Central memory CD8-positive, alpha-beta T cell (primary cell): ENCODE measurements at places on chromosomes 13 and 19.

DNA sequence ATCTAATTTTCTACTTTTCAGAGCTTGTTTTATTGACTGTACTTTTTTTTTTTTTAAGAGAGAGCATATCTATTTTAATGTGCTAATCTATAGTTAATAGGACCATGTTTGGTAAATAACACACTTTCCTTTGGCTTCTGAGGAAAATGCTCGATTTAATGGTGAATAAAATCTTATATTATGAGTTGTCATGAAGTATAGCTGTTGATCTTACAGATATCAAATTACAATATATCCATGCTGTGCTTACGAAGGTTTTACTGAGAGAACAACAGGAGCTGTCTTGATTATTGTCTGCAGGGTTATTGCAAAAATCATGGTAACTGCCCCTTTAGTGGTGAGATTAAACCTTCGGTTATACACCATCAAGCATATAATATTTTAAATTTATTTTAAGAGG is 29.6 kb downstream of the URI1 start:
- no peak for DNase-seq

GRCh38 chr13:25037057-25037813 is 58.7 kb upstream of the PABPC3 start:
- DNase-seq = no peak

GRCh38 chr19:23769691-23770468 is 11.2 kb upstream of the ZNF681 start:
- no peak for DNase-seq

DNA sequence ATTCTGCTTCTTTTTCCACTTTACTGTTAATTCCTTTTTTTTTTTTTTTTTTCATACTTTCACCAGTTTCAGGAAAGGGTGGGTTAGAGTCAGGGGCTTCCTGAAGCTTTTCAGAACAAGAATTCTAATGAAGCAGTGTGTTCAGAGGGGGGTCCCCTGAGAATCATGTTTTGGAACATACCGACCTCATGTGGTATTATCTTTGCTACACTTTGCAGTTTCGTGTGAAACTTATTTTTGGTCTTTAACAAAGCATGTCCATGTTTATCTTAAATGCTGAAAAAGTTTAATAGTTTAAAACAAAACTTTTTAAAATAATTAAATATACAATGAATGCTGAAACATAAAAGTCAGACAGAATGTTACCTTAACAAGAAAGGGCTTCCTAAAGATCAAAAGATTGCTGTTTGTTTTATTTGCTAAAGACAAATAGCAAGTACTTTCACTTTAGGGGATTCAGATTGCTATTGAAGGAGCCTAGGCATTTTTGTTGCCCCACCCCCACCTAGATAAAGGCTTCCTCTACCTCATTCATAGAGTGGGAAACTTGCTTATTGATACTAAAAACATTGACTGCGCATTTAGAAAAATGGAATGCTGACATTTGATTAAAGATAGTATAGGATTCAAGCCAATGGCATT is 21.1 kb upstream of the POMP start:
- no peak for DNase-seq

DNA sequence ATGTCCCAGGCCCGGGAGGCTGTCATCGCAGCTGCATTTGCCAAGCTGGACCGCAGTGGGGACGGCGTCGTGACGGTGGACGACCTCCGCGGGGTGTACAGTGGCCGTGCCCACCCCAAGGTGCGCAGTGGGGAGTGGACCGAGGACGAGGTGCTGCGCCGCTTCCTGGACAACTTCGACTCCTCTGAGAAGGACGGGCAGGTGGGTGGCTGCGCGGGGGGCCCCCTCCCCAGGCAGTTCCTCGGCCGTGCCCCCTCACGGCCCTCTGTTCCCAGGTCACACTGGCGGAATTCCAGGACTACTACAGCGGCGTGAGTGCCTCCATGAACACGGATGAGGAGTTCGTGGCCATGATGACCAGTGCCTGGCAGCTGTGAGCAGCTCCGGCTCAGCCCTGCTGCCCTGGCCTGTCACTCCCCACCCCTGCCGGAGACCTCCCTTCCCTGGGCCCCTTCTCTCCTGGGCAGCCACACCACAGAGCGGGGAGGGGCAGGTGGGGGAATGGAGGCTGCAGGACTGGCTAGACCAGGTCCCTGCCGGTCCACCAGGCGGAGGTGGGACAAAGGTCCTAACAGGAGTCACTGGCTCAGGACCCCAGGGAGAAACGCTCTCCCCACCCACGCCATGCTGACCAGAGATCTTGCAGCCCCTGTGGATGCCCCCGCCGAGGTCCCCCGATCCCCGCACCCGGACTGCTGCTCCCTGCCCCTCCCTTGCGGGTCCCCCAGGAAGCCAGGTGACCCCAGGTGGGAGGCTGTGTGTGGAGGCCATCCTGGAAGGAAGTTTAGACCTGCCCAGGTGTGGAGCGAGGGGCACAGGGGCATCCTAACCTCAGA is 1.1 kb downstream of the CAPS start:
- no peak for DNase-seq

DNA sequence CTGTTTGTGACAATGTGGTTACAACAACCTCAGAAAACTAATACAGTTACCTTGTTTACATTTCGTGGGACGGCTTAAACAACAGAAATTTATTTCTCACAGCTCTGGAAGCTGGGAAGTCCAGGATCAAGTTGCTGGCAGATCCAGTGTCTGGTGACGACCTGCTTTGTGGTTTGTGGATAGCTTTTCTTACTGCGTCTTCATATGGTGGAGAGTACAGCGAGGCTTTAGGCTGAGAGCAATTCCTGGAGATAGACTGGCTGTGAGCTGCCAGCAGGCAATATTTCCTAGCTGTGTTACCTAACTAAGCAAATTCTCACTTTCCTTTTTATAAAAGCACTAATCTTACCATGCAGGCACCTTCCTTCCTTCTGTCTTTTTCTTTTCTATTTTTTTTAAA is 1203.5 kb upstream of the PRR20A start:
- no peak for DNase-seq
